ENCODE measurements at places on chromosomes 13 and 19.

DNA sequence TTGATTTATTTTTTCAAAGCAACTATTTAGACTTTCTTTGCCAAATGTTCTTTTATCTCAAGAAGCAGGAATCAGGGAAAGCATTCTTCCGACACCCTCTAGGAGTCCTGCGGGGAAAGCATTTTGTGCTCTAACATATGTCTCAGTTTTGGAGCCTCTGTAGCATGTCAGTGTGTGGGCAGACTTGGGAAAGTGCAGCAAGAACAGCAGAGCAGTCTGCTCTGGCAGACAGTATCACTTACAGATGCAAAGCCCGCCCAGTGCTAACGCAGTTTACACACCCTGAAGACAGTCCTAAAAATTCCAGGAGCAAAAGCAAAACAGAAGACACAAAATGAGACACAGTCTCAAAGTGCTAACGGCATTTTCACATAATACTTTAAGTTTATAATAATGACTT, 393.5 kb downstream of the KLF12 start:
- no peak for DNase-seq

GRCh38 chr13:112034231-112034630, 32.7 kb upstream of the SOX1 start:
- no peak for DNase-seq

DNA sequence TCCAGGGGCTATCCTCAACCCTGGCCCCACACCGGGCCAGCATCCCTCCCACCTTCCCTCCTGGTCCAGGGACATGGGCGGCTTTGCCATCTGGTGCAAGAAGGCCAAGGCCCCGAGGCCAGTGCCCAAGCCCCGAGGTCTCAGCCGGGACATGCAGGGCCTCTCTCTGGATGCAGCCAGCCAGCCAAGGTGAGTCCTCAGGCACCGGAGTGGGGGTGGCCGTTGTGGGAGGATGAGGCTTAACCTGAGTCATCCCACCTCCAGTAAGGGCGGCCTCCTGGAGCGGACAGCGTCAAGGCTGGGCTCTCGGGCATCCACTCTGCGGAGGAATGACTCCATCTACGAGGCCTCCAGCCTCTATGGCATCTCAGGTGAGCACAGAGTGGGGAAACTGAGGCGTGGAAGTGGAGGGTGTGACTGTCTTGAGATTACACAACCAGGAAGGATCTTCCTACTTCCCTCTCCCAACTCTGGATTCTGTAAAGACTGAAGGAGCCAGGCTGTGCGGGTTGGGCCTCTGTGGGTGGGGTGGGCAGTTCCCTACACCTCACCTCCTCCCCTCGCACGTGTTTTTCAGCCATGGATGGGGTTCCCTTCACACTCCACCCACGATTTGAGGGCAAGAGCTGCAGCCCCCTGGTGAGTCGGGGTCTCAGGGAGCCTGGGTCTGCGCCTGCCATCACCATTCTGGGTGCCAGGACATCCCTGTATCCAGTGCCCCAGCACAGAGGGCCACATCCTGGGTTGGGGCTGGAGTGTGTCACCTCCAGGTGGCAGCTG, 3.8 kb downstream of the MVB12A start:
- no peak for DNase-seq

GRCh38 chr13:69565334-69565733, 542.3 kb upstream of the ATXN8OS start:
- no peak for DNase-seq

- no peak for DNase-seq
Observed at GRCh38 chr13:113586661-113587479, 2.3 kb downstream of the TFDP1 start.
